ENCODE measurements at places on chromosomes 12 and 14.

GRCh38 chr14:103748534-103748857, 32.9 kb downstream of the ZFYVE21 start:
- no peak for DNase-seq

DNA sequence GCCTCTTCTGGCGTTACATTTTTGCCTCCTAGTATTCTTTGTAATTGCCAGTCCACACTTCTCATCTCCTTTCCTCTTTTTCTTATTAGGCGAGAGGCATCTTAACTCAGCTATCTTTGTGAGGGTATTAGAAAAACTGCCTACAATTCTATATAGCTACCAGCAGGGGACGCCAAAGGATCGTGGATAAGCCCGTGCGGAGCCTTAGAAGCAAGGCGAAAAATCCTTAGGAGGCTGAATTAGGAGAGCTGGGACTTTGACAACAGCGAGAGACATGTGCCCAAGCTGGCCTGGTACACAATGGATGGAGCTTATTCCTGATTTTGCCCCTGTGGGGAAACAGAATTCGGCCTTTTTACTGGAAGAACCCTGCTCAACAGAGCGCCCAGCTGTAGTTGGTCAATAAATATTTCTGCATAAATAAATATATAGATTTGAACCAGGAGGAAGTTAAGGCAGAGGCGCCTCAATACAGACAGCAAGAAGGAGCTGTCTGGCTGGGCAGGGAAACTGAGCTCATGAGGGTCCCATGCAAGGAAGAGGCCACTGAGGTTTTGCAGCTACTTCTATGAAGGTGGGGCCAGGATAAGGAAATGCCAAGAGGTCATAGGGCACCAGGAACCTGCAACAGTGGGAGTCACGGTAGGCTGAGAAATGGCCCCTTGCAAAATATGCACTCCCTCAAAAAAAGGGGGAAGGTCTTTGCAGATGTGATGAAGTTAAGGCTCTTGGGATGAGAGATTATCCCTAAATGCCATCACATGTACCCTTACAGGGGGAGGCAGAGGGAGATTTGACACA, 14.6 kb upstream of the RBM19 start:
- DNase-seq: peak; percentile 18

GRCh38 chr12:95200128-95200894, 17.0 kb downstream of the FGD6 start:
- no peak for DNase-seq

- DNase-seq: no peak
Observed at GRCh38 chr14:49424436-49425331, 161.5 kb downstream of the RPS29 start.

- no peak for DNase-seq
Observed at GRCh38 chr14:90354551-90355298, 23.0 kb upstream of the NRDE2 start.

DNA sequence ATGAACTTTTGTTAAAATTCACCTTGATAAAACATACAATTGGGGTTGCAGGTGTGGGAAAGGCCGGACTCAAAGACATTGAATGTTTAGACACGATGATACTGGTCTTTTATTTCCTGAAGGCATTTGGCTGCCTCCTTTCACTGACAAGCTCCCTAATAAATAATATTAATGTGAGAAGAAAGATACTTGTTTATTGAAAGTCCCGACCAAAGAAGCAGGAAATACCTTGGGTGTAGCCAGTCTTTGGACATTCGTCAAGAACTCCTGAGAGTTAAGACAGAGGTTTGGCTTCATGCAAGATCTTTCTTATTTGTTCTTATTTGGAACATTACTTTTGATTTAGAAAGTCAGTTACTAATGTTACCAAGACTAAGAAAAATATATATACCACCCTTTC, 1133.8 kb upstream of the SEL1L start:
- DNase-seq: no peak

GRCh38 chr12:38823738-38824137, 81.7 kb downstream of the CPNE8 start:
- no peak for DNase-seq

- no peak for DNase-seq
Observed at GRCh38 chr14:95163132-95163531, 5.8 kb upstream of the DICER1 start.

- DNase-seq: peak; percentile 52
Observed at GRCh38 chr12:122856999-122857671, 21.9 kb downstream of the HIP1R start.

DNA sequence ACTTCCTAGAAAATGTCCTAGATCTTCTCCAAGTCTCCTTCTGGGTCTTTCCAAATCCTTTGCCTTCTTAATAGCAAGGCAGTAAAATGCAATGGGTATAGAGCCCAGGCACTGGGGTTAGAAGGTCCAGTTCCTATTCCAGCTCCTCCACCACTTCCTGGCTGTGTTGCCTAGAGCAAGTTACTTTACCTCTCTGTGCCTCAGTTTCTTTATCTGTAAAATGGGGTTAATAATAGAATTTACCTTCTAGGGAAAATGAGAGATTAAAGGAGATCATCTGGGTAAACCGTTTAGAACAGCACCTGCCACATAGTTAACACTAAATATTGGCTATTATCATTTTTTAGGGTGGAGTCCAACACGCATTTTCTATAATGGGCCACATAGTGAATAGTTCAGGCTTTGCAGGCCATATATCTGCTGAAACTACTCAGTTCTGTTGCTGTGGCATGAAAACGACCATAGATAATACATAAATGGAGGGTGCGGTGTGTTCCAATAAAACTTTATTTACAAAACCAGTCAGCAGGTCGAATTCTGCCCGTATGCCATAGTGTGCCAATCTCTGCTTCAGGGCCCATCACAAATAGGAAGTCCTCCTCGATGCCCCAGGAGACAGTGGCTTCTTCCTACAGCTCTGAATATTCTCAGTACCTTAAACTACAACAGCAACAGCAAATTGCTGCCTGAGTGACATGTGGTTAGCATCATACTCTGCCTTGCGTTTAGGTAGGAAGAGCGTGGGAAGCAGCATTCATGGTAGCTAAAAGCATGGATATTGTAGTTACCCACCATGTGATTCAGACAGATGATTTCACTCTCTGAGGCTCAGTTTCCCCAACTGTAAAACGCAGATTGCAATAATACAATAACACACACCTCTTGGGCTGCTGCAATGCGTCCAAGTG, 60.9 kb downstream of the SVOP start:
- DNase-seq: no peak

- no peak for DNase-seq
Observed at GRCh38 chr12:64528616-64529015, 76.7 kb downstream of the TBK1 start.

DNA sequence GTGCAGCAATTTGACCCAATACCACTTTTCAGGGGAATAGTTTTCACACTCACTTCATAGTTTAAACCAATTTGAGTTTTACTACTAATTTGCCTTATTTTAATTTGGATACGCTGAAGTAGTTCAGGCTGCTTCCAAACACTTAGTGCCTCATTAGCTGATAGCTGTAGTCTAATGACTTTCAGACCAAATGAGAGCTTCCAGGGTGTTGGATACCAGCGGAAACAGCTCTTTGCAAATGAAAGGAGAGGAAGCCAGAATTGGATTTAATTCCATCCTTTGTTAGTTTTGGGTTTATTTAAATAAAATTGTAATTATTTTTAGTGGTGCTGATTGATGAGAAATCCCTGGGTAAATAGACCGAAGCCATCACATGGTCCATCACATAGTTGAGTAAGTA, 158.3 kb upstream of the SEL1L start:
- DNase-seq: no peak

- DNase-seq: no peak
Observed at GRCh38 chr14:55589171-55589570, 9.2 kb downstream of the KTN1 start.

GRCh38 chr14:23085458-23085857, 9.5 kb downstream of the ACIN1 start:
- no peak for DNase-seq

- DNase-seq: no peak
Observed at GRCh38 chr12:6263931-6264330, 46.6 kb upstream of the PLEKHG6 start.

- peak; percentile 51 for DNase-seq
Observed at GRCh38 chr12:111368291-111368787, 556 bp downstream of the PHETA1 start.

DNA sequence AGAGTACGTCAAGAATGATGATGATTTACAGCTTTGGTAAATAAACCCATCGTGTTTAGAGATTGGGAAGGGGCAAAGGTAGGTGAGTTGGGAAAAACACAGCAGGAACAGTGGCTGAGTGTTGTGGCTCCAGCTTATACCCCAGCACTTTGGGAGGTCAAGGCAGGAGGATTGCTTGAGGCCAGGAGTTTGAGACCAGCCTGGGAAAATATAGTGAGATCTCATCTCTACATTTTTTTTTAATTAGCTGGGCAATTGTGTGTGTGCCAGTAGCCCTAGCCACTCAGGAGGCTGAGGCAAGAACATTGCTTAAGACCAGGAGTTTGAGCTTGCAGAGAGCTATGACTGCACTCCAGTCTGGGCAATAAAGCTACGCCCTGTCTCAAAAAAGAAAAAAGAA, 77.1 kb downstream of the RASSF9 start:
- DNase-seq: no peak

GRCh38 chr14:77654001-77654441, 37.6 kb upstream of the SPTLC2 start:
- DNase-seq: no peak

DNA sequence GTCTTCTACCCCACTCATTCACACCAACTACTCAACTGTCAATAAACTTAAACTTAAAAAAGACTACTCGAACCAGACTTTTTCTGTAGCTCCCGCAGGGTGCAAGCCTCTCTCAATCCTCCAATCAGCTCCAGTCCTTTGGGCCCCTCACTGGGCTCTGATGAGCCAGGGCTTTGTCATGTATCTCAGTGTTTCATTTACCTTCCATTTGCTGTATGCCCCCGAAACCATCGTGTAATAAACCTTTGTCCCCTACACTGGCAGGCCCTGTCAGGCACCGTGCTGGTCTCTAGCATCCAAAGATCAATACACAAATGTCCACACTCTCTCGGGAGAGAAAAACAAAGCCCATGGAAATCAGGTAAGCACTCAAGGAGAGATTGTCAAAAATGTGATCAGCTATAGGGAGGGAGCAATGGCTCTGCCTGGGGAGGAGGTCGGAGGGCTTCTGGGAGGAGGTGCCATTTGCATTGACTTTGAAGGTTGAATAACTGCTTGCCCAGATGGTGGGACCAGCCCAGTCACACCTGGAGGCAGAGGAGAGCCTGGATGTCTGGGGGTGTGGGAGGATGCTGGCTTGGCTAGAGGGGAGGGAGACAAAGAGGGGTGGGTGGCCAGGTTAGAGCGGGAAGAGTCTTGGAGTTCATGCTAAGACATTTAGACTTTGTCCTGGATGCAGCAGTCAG, 42.1 kb upstream of the DICER1 start:
- DNase-seq: no peak

GRCh38 chr12:80792861-80793260, 76.1 kb downstream of the MYF5 start:
- no peak for DNase-seq

- DNase-seq: no peak
Observed at GRCh38 chr12:46549527-46550265, 177.1 kb upstream of the SLC38A2 start.

Measured in HuH-7.5 (cell line).